Left cardiac atrium (tissue), 4 donors: ENCODE measurements at places on chromosomes 3 and 15. TPM values are rescaled to one million over a fixed set of nuclear protein-coding genes. Genes with fewer than 3 reads are reported as not detected.

ROBO1 gene
- 13.6 TPM for total RNA-seq

C3orf20 gene
- 0.10 TPM for total RNA-seq

ARHGEF26 gene
- total RNA-seq, result 5.6 TPM

MB21D2 gene
- 2.2 TPM for total RNA-seq

NMNAT3 gene
- total RNA-seq, result 14.8 TPM

PARP15 gene
- total RNA-seq, result 1.6 TPM

RYR3 gene
- 0.15 TPM for total RNA-seq

ZNF502 gene
- total RNA-seq, result 3.4 TPM

GOLGA8S gene
- 0.16 TPM for total RNA-seq

SLC7A14 gene
- not detected for total RNA-seq

TWF2 gene
- total RNA-seq, result 51.7 TPM

ANO10 gene
- 16.7 TPM for total RNA-seq

ADCY5 gene
- 104 TPM for total RNA-seq

ZNF620 gene
- 3.3 TPM for total RNA-seq

SH3BP5 gene
- total RNA-seq, result 24.8 TPM

FEM1B gene
- total RNA-seq, result 69.7 TPM

MYO5C gene
- total RNA-seq, result 17.1 TPM

NEK10 gene
- total RNA-seq, result 5.1 TPM

LRRC2 gene
- 20.5 TPM for total RNA-seq

BCL2A1 gene
- total RNA-seq, result 1.7 TPM

POC1A gene
- 1.9 TPM for total RNA-seq
